ENCODE measurements at places on chromosomes 1 and 21. TPM values are rescaled to one million over a fixed set of nuclear protein-coding genes. Genes with fewer than 3 reads are reported as not detected.

DNA sequence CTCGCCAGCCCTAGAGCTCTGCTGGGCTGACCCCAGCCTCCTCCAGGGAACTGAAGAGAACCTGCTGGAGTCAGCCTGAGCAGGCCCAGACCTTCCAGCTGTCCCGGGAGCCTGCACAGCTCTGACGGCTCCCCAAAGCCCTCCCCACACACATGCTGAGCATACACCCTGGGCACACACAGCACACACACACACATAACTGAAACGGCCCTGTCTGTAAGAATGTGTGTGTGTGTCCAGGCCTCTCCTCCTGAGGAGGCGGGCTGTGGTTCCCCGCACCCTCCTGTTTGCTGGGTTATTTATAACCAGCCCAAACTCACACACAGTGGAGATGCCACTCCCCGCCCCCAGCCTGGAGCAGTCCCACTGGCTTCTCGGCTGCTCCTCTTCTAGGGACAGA lies 20.2 kb downstream of the SDC3 start:
- no peak for DNase-seq

DNA sequence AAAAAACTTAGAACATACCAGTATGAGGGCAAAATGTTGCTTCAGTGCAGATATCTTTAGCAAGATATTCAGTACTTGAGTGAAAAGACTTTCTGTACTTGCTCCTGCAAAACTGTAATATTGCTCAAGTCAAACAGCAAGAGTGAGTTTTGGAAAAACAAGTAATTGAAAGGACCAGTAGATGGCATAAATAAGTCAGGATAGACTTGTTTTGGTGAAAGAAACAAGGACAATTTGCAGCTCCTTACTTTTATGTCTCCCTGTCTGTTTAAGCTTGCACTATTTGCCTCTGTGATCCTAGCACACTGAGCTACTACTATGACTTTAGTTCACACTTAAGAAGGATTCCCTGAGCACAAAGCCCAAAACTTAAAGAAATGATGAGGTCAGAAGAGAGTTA lies 39.1 kb downstream of the IFI44 start:
- no peak for DNase-seq

- no peak for DNase-seq
These were observed 79.4 kb downstream of the S1PR1 start for GRCh38 chr1:101316256-101316655.

SLC6A9 gene
- polyA plus RNA-seq: 0.35 TPM

DNA sequence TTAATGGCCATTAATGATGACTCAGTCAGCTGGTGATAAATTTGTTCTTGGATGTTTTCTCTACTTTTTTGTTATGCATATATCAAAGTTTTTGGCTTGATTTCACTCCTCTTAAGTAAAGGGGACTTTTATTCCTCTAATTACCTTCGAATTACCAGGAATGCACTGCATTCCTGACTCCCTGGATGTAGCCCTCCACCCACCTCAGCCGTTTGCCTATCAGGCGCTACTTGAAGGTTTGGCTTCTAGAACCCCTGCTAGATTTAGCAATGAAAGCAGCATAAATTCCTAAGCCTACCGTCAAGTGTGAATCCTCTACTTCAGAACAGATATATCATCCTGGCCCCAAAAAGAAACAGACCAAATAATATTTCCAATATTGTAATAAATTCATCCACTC lies 387.8 kb upstream of the ADGRL2 start:
- DNase-seq: no peak

VWA1 gene
- polyA plus RNA-seq: 4.1 TPM

Data from spleen (tissue), 13 donors.